ENCODE measurements at places on chromosomes 1 and 21. TPM values are rescaled to one million over a fixed set of nuclear protein-coding genes. Genes with fewer than 3 reads are reported as not detected.
A peak's percentile ranks its signal among the peaks of the same experiment; 100 is the strongest.

Gene KIAA0040
- total RNA-seq: 5.0 TPM

Gene OR6F1
- total RNA-seq: not detected

Gene LMX1A
- not detected for total RNA-seq

Gene CLEC20A
- total RNA-seq: not detected

Gene OR10J1
- not detected for total RNA-seq

Gene E2F2
- not detected for total RNA-seq

Gene LAMC1
- total RNA-seq: 270 TPM

Gene PODN
- 1.9 TPM for total RNA-seq

Gene ALPL
- 45.4 TPM for total RNA-seq

Gene GJB4
- total RNA-seq: not detected

Gene CXADR
- 30.6 TPM for total RNA-seq

GRCh38 chr1:29119121-29119929 lies 4.4 kb downstream of the TMEM200B start:
- H3K27me3 ChIP-seq: no peaks in the 10 kb centered on the region
- no peak for DNase-seq
- no peak overlapping the region for H3K4me3 ChIP-seq
- no peak overlapping the region for H3K27ac ChIP-seq

GRCh38 chr1:231446138-231446537 lies 24.1 kb upstream of the EGLN1 start:
- H3K4me1 ChIP-seq: no peaks in the 10 kb centered on the region
- no peak for DNase-seq
- no peak overlapping the region for H3K4me3 ChIP-seq
- no peak overlapping the region for H3K27ac ChIP-seq

DNA sequence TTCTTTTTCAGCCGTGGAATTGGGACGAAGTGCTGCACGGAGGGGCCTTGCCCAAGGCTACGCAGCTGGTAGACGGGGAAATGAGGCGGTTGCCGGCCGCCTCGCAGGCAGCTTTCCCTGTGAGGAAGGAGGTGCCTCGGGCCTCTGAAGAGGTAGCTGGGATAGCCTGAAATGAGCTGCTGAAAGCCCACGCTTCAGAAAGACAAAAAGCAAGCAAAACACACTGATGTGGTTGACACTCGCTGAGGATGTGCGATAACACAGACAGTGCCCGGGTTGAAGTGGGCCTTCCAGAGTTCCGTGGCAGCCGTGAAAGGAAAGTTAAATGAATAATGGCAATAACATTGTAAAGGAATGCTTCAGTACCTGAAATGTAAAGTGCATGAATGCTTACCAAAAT lies 47.2 kb downstream of the S1PR1 start:
- H3K27me3 ChIP-seq: peaks cover 3% of the 10 kb centered on the region
- H3K27ac ChIP-seq: no peak overlapping the region
- DNase-seq: no peak
- H3K4me3 ChIP-seq: no peak overlapping the region
- H3K4me1 ChIP-seq: peaks cover 4% of the 10 kb centered on the region

- H3K27ac ChIP-seq: no peak overlapping the region
- H3K36me3 ChIP-seq: no peaks in the 10 kb centered on the region
- no peaks in the 10 kb centered on the region for H3K27me3 ChIP-seq
Observed at GRCh38 chr21:39504230-39504629, 52.5 kb downstream of the SH3BGR start.

- no peaks in the 10 kb centered on the region for H3K36me3 ChIP-seq
- H3K27ac ChIP-seq: no peak overlapping the region
- H3K27me3 ChIP-seq: no peaks in the 10 kb centered on the region
Observed at GRCh38 chr1:50750021-50750619, 209.9 kb downstream of the FAF1 start.

DNA sequence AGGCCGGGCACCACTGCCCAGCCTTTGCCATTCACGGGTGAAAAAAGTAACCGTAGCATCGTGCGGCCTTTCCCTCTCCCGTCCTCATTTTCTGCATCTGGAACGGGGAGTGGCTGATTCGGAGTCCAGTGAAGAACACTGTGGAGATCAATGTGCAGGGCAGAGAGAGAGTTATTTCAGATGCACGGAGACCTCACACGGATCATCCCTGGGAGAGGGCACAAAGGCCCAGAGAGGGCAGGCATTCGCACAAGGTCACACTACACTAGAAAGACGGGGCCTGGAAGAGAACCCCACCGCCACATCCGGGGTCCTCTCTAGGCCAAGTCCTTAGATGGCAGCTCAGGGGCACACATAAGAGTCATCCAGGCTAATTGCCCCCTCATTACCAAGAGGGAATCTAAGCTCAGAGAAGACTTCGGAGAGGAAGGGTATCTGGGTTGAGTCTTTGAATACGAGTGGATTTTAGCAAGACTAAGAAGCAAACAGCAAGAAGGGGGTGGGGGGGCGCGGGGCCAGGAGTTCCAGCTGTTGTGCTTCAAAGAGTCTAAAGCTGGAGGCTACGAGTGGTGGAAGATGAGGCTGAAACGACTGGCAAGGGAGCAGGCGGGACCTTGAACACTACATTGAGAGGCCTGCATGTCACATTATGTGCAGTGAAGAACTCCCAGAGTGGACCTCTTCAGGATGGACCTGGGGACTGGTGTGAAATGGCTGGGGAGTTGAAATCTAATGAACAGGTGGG lies 857 bp downstream of the GPX7 start:
- no peaks in the 10 kb centered on the region for H3K36me3 ChIP-seq
- H3K4me3 ChIP-seq: peak overlapping the region; percentile 65
- H3K4me1 ChIP-seq: peaks cover 12% of the 10 kb centered on the region
- DNase-seq: peak; percentile 8
- H3K27me3 ChIP-seq: no peaks in the 10 kb centered on the region

DNA sequence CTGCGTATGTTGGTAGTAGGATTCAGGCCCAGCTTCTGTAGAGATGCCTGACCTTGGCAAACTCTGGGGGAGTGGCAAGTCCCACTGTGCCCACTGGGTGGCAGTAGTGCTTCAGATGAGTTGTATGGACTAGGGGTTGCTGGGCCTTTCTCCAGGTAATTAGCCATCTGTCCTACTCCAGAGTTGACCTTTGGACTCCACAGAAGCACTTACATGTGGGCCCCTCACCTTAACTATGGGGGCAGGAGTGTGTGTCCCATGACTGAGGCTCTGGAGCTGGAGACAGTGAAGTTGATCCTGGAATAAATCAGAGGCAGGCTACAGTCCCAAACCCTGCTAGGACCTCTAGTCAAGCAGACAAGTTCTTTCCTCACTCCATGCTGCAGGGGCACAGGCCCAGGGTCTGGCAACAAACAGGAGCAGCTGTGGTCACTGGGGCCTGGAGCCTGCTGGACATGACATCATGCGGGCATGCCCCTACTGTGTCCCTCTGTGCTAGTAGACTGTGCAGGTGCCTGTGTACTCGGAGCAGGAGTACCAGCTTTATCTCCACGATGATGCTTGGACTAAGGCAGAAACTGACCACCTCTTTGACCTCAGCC lies 4.6 kb downstream of the DMAP1 start:
- no peak overlapping the region for H3K4me3 ChIP-seq
- peaks cover 14% of the 10 kb centered on the region for H3K36me3 ChIP-seq
- no peak overlapping the region for H3K27ac ChIP-seq
- DNase-seq: no peak
- H3K27me3 ChIP-seq: no peaks in the 10 kb centered on the region

Data from astrocyte (in vitro differentiated cells and primary cell).